Activated CD4-positive, alpha-beta T cell treated with anti-CD3 and anti-CD28 coated beads for 48 hours (primary cell): ENCODE measurements at places on chromosomes 1 and 21.

GRCh38 chr1:54406339-54407153 lies at the start of gene SSBP3:
Gene SSBP3, minus strand, starts transcription at chr1:54406394.
- DNase-seq, result peak; percentile 93

DNA sequence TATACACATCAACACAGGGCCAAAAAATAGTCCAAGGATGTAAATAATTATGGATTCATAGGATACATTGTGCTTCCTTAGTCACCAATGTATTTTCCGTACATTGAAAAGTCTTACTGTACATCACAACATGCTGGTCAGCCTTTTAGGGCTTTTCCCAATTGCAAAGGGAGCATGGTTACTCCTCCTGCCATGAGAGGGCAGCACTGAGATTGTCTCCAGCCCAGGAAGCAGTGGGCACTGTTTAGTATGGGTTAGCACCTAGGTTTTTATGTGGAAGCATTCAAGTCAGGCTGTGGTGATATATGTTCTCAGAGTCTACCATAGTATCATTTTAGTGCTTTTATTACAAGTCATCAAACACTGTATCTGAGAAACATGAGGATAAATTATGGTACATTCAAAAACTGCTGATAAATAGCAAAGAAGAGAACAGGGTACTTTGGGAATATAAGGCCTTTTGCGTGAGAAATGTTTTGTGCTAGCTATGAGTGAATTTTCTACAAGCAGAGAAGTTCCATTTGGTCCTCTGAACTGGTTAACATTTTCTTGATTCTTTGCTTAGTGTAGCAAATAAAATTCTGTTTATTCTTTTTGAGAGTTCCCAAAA lies 34.0 kb downstream of the ST6GALNAC5 start:
- peak; percentile 53 for DNase-seq

GRCh38 chr1:107225706-107226105 lies 84.9 kb downstream of the NTNG1 start:
- no peak for DNase-seq

GRCh38 chr21:42381347-42381984 lies 14.4 kb downstream of the TMPRSS3 start:
- DNase-seq, result peak; percentile 43

- DNase-seq, result no peak
Measured at GRCh38 chr21:27493542-27493941, 526.7 kb upstream of the ADAMTS5 start.

DNA sequence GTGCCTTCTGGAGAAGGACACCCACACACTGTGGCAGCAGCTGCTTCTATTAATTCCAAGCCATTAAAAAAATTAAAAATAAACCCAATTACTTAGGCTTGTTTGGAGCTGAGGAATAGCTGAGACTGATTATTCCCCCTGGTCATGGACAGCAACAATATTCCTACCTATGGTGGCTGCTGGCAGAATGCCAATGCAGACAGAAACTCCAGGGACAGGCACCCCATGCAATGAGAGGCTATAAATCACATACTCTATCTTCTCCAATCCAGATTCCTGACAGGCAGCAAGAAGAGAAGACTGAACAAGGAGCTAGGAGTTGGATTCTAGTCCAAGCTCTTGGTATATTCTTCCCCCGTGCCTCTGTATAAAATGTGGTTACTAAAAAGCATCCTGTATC lies 275.4 kb upstream of the BEND5 start:
- no peak for DNase-seq

GRCh38 chr1:233078396-233078795 lies 128.0 kb downstream of the NTPCR start:
- no peak for DNase-seq

DNA sequence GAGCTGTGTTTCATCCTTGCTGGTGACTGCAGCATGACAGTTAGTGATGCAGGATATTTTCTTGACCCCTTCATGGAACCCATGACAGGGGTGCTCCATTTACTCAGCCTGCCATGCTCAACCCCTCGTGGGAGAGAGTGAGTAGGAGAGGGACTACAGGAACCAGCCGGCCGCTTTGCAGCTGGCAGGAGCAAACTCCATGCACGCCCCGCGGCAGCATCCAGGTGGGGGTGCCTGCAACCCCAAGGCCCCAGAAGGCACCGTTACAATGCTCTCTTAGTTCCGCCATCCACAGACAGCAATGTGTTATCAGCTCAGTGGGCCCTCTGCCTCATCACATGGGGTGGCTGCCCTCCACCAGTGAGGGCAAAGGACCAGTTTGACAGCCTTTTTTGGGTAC lies 135.1 kb downstream of the SLC35F3 start:
- no peak for DNase-seq

DNA sequence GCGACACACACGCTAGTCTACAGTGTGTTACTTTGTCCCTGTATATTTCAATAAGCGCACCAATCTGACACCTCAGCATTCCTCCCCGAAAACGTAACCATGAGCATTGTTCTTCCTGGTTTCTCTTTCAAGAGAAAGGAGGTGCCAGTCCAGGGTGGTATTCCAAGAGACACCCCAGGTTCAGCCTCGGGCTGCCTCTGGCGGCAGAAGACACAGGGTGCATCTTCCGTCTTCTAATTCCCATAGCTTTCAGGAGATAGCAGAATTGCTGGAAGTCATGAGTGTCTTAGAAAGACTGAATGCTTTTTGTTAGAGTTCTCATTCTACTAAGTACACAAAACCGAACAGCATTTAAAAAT lies 15.9 kb upstream of the RGS8 start:
- DNase-seq, result no peak

DNA sequence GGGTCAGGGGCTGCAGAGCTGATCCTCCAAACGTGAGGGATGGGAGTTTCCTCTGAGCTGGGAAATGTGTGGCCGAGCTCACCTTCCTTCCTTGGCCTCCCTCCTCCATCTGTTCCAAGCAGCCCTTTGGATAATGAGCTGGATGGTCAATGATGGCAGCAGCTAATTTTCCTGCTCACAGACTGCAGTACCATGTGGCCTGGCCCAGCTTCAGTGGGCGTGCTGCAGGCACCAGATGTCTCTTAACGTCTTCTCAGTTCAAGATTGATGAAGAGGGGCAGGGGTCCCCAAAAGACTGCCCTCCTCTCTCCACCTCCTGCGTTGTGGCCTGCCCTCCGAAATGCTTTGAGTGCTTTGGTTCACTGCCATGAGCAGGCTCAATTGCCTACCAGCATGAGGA lies 86.0 kb downstream of the UBIAD1 start:
- DNase-seq, result no peak

DNA sequence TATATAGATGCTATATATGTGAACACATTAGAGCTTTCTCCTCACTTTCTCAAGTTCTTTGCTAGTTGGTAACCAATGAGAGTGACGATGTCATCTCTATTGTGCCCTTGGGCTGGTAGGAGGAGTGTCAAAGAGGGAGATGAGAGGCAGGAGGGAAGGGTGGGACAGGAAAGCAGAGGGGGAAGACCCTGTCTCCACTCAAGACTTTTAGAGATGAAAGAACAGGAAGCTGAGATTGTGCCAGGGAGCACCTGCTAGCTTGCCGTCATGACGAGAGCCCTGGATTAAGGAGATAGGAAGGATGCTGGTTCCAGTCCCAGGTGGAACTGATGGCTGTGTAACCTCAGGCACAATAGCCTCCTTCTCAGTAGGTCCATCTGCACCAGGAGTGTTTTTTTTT lies 16.7 kb downstream of the CNR2 start:
- DNase-seq, result no peak

DNA sequence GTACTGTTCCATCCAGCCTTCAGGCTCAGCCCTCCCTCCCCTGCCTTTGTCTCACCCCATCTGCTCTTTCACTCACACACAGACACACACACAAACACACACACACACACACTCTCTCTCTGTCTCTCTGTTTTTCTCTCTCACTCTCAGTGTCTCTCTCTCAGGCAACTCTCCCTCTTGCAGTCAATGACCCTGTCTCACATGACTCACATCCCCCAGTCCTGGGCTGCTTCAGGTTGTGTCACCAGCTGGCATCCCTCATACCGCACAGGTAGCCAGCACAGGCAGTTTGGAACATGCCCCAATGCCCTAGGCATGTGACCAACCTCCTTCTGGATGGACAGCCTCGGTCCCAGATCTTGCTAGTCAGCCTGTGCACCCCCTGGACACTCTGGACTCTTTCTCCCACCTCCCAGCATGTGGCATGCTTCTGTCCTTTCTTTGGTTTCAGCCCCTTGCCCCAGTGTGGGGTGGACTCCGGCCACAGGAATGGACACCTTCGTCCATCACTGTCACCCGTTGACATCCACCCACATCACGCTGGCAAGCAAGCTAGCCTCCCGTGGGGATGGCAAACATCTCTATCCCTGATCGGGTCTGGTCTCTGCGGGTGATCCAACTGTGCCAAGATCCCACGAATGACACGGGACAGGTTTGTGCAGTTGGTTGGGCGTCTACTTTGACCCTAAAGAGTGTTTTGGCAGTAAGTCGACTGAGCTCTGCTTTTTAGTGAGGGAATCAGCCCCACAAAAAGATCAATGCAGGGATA lies 23.4 kb upstream of the FCGR2A start:
- DNase-seq, result no peak

GRCh38 chr1:180271272-180272255 lies 41.5 kb downstream of the LHX4 start:
- no peak for DNase-seq

DNA sequence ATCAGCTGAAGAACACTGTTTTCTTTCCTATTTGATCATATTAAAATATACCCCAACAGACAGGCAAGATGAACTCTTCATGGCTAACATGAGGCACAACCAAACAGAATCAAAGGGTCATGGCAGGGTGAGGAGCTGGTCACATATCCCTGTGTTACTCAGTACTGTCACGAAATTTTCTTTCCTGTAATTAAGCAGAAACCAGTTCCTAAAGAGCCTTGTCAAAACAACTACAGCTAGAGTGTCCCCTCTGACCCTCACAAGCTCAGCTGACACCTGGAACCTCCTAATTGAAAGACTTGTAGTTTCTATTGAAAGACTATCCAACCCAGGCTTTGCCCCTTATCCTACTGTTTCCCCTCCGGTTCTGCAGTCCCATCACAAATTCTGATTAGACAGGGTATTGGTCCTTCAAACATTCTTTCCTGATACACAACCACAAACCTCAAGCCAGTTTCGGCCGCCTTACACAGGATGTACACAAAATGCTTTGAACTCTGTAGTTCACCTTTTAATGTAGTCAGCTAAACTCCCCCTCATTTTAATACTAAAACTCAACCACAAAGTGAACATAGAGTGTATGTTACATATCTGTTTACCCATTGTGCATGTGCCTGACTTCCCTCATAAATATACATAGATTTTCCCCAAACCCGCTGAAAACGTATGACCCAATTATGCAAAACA lies 651.9 kb downstream of the MRPL39 start:
- DNase-seq, result no peak

DNA sequence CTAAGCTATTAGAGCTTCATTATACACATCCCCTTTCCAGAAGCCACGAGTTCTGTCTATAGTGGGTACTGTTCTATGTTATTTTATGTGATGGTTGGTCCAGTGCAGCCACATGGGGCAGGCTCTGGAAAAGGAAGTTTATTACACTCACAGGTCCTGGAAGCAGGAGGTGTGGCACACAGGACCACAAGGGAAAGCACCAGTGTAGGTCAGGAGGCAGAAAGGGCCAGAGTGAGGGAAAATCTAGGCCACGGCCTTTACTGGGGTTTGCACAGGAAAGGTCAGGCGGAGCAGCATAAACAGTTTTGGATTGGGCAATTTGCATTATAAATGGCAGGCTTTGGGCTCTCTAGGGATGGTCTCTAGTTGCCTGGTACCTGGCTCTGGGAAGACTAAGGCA lies 21.8 kb upstream of the CNIH3 start:
- no peak for DNase-seq

DNA sequence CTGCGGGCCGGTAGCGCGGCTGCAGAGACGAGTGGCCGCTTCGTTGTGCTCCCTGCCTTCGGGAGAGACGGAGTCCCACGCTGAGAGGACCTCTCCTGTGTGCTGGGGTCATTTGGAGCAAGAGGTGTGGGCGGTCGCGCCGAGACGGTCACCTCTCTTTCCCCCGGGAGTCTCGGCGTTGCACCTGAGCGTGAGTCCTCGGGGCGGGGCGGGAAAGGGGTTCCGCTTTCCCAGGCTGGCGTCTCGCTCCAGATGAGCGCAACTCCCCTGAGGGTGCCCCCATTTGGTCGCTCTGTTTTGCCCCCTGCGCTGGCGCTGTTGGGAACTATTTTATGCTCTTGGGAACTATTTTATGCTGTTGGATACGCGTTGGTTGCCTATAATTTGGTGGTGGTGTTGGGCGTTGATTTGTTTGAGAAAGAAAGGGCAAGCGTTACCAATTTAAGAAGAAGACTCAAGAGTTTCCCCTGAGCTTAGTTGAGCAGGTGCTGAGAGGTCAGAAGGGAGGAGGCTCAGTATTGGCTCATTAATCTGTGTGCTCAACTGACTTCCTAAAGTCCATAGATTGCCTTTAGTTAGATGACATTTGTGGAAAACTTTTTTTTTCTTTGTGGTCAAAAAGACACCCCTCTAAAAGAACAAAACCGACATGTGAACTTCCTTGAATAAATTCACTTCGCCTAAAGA lies 683 bp downstream of the LRRC8B start:
- DNase-seq, result peak; percentile 59

DNA sequence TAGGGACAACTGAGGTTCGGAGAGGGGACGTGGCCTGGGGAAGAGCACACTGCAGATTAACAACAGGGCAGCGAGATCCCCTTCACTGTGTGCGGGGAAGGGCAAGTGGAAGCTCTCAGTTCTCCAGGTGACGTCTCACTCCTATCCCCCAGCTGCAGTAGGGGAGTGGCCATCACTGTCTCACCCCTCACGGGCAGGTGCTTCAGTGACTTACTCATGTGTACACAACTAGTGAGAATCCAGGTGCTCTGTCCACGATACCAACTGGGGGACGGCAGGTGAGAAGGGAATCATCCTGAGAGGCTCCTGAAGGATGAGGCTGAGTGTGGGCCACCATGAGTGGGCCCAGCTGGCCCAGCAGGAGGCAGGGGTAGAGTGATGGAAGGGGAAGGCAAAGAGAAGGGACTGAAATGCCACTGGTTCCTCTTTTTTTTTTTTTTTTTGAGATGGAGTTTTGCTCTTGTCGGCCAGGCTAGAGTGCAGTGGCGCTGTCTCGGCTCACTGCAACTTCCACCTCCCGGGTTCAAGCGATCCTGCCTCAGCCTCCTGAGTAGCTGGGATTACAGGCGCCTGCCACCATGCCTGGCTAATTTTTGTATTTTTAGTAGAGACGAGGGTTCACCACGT lies 25.9 kb downstream of the RHBG start:
- no peak for DNase-seq

DNA sequence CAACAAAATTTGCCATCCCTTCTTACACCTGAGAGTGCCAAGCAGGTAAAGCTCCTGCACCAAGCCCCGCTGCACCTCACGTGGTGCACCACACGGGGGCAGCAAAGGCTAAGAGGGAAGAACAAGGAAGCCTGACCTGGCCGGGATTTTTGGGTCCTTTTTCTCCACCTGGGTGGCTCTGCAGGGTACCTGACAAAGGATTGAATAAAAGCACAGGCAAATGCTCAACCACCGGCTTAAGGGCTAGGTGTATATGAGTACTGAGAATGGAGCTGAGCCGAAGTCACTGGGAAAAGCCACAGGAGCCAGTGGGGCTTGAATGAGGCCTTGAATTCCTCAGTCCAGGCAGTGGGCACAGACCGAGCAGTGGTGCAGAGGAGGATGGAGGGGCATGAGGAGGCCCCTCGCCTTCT lies 36.4 kb downstream of the ZNF697 start:
- DNase-seq, result peak; percentile 88
